Dorsolateral prefrontal cortex (tissue), 122 donors: ENCODE measurements at places on chromosomes 16 and 17.

- no peak for DNase-seq
These were observed 18.7 kb upstream of the OR3A1 start for GRCh38 chr17:3316836-3317235.

GRCh38 chr16:89958068-89958467, 9.5 kb downstream of the DEF8 start:
- DNase-seq: no peak

DNA sequence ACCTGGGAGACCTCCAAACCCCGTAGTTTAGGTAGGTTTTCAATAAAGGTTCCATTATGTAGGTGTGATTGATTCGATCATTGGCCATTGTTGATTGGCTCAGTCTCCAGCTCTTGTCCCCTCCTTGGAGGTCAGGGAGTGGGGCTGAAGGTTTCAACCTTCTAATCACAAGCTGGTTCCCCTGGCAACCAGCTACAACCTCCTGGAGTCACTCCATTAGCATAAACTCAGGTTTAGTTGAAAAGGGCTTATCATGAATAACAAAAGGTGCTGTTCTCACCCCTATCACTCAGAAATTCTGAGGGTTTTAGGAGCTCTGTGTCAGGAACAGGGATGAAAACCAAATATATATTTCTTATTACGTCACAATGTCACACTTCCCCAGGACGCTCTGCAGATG, 28.5 kb downstream of the TMEM132E start:
- DNase-seq: no peak

DNA sequence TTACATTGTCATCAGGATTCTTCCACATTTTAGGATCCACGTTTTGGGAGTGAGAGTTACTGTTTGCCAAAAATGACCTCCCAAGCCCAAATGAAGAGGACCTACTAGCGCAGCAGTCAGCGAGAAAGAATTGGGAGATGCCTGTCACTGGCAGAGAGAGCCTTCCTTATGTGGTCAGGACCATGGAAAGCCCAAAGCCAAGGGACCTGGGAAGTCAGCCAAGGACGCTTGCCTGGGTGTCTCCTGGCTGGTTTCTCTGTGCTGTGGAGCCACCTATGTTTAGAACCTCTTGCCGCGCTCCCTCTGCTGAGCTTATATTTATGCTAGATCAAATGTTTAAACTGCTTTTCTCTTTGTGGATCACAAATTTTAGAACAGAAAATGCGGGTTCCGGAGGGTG, 24.9 kb upstream of the RHBDL3 start:
- DNase-seq: no peak

GRCh38 chr17:3512505-3513171, 36.8 kb downstream of the ASPA start:
- peak; percentile 89 for DNase-seq

- no peak for DNase-seq
These were observed 11.7 kb downstream of the RNF213 start for GRCh38 chr17:80272366-80272765.
